ENCODE measurements at places on chromosomes 11 and 22. TPM values are rescaled to one million over a fixed set of nuclear protein-coding genes. Genes with fewer than 3 reads are reported as not detected.

The CRYBB2 gene
- total RNA-seq = not detected

The C22orf42 gene
- not detected for total RNA-seq

The FJX1 gene
- 0.27 TPM for total RNA-seq

The NF2 gene
- total RNA-seq = 59.1 TPM

The ISX gene
- total RNA-seq = not detected
